ENCODE measurements at places on chromosomes 12 and 14.

- DNase-seq: no peak
Observed at GRCh38 chr12:24840046-24840800, 108.7 kb downstream of the BCAT1 start.

GRCh38 chr12:75721796-75722195 lies 210.4 kb upstream of the KRR1 start:
- DNase-seq: no peak

DNA sequence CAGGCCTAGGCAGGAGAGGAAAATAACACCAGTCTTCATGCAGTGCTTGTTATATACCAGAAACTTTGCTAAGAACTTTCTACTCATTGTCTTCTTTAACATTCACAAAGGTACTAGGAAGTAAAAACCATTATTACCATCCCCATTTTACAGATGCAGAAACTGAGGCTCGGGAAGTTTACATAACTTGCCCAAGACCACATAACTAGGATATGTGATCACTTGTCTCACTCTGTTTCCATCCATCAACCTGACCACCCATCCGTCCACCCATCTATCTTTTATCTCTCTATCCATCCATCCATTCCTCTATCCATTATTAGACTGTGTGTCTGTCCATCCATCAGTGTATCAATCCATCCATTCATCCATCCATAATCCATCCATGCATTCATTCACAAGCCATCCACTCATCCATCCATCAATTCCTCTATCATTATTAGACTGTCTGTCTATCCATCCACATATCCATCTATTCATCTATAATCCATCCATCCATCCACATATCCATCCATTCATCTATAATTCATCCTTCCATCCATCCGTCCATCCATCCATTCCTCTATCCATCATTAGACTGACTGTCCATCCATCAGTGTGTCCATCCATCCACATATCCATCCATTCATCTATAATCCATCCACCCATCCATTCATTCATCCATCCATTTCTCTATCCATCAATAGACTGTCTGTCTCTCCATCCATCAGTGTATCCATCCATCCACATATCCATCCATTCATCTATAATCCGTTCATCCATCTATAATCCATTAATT lies 16.5 kb downstream of the SDSL start:
- no peak for DNase-seq

- DNase-seq: no peak
Observed at GRCh38 chr12:58301730-58302122, 360.4 kb downstream of the ATP23 start.

DNA sequence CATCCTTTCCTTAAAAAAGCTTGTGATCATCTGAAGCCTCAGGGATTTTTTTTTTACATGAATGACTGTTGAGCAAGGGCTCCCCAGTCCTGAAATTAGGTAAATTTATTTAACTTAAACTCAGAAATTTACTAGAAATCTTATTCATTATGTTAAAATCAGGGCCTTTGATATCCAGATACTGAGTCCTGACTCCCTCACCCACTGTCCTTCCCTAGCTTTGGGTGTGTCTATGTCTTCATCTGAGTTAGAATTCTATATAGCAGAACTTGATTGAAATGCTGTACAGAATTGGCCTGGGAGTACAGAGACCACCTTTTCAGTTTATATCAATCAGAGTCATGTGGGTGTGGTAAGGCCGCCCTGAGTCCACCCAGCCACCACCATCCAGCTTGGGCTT lies 260.0 kb downstream of the CACNA1C start:
- DNase-seq: no peak
